Left lobe of liver (tissue), 2 donors: ENCODE measurements at places on chromosomes 5 and 9.

DNA sequence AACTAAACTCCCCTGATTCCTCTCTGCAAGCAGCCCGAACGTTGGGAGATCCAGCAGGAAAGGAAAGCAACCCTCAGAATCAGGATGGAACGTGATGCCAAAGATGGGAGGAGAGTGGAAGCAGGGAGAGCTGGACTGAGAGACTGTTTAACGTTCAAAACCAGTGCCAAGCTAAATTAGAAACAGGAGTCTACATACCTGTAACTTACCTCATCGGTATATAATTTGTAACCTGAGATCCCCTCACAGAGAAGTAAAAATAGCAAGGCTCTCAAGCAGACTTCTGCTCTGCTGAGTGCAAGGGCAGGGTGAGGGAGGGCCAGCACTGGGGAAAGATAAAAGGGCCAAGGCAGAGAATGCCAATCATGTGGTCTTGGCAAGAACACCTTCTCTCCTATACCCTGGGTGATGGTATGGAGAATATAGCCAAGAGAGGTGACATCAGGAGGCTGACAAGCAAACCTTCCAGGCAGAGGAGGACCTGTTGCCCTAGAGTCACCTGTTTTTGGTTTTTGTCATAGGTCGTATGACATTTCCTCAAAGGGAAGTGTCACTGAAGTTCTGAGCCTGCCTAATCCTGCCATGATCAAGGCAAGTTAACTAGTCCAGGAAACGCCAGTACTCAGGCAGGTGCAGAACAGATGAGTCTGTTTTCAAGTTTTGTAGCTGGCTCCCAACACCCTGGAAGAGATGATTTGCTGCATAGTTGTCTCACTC is 472.0 kb downstream of the NFIB start:
- DNase-seq, result no peak

DNA sequence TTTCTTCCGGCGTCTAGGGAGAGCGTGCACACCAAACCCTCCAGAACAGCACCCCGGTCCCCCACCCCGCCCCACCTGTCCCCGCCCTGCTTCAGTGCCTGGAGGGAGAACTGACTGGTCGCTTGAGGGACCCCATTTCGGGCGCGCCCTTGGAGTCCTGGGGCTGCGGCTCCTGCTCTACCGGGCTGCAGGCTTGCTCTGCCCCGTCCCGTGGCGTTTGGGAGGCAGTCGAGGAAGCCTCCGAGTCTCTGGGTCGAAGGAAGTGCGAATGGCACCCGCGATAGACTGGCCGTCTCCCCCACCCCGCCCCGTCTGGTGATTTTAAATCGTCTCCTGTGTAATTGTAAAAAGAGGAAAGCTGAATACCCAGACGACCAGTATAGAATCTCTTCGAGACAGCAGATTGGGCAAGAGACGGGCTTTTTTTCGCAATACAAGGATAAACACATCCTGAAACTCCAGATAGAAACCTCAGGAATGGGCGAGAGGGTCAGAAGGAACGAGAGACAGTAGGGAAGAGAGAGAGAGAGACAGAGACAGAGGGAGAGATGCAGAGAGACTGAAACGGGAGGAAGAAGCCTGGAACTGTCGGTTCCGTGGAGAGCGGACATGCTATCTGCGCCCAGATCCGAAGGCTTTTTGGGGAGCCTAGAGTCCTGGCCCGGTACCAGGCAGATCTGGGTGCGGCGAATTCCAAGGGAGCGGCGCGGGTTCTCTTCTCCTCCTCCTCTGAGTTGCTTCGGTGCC is 9.9 kb downstream of the PRDM6 start:
- no peak for DNase-seq

DNA sequence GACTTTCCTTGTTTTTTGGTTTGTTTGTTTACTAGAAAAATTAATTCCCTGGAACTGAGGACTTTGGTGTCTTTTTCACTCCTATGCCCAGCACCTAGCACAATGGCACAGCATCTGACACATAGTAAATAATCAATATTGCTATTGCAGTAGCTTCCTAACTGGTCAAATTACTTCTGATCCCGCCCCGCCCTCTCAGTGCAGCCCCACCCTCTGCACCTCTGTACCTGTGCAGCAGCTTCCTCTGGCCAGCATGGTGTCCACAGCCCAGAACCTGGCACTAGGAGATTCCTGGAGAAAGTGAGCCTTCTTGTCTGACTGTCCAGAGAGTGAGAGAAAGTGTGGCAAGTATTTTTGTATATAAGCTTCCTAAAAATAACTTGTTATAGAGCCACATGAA is 343.2 kb downstream of the ZNF608 start:
- DNase-seq, result no peak

GRCh38 chr5:7397937-7398336 is 2.0 kb downstream of the ADCY2 start:
- no peak for DNase-seq

- peak; percentile 83 for DNase-seq
Measured at GRCh38 chr5:136094189-136094912, 38.3 kb upstream of the SMAD5 start.

DNA sequence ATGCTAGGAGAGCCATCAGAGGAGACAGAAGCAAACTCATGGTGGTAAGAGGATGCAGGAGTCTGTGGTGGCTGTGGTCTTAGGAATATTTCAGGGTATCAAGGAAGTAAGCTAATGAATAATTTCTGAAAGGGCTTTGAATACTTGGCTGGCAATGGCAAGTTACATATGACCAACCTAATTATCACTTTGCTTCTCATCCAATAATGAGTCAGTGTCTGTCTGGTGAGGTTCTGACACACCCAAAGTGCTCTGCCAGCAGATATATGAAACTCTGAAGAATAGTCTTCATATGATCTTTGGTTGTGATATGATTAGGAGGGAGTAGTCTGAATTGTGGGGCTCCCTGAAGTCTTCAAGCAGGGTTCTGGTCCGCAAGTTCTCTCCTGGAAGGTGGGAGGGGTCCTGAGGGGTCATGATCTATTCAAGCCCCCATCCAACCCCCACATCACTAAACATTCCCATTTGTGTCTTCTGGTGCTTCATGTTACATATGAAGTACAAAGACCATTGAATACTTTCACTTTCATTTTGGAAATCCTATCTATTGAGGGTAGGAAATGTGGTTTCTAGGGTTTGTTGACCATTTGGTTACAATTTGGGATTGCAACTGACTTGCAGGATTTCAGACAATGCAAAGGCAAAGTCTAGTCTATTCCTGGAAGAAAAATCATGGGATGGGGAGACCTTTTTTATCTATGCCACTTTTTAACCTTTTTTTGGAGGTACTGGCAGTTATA is 199.9 kb upstream of the CDKN2B start:
- no peak for DNase-seq

- no peak for DNase-seq
Measured at GRCh38 chr5:166031926-166032325, 2259.5 kb upstream of the WWC1 start.

GRCh38 chr5:121976979-121977378 is 15.2 kb downstream of the SRFBP1 start:
- no peak for DNase-seq
